ENCODE measurements at places on chromosomes 2 and 18.

DNA sequence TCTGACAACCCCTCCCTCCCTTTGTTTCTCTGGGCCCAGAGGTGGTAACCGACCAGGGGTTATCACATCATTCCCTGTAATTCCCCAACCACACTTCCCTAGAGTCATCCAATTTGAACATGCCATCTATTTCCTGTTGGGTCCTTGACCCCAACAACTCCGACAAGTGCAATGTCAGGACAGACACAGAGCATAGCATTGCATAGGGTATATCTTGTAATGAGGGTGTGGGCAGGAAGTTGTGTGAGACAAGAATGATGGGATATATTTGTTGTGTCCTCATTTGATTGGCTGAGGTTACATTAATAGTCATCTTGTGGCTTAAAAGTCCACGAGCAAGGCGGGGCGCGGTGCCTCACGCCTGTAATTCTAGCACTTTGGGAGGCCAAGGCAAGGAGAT, 33.4 kb upstream of the CNOT11 start:
- DNase-seq: no peak

DNA sequence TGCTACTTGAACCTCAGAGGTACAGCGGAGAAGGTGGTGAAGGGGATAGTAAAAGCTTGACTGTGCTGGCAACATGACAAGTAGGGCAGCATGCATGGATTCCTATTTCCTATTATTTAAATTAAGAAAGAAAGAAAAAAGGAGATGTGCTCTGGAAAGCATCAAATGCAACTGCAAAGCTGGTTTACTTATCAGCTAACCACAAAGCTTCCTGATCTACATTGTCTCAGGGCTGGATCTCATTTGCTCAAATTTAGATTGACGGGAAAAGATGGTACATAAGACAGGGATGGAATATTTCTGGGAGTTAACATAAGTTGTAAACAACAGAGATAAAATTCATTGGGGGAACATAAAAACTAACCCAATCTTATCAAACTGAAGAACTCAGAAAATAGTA, 178.0 kb downstream of the RIT2 start:
- no peak for DNase-seq

- DNase-seq: no peak
These were observed 45.9 kb upstream of the ASAP2 start for GRCh38 chr2:9160732-9161131.

DNA sequence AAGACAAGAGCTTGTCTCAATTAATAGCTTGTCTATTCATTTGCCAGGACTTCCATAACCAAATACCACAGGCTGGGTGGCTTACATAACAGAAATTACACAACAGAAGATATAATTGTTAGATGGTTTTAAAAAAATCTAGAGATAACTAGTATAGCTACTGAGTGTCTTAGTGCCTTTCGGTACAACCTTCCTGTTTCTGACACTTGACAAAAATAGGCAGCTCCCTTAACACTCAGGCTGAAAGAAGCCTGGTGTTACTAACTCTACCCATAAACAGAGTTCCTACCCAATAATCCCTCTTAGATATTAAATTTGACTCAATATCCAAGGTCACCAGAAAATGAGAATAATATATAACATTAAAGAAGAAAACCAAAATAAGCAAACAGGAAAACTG, 129.7 kb downstream of the BARD1 start:
- DNase-seq: peak; percentile 3

DNA sequence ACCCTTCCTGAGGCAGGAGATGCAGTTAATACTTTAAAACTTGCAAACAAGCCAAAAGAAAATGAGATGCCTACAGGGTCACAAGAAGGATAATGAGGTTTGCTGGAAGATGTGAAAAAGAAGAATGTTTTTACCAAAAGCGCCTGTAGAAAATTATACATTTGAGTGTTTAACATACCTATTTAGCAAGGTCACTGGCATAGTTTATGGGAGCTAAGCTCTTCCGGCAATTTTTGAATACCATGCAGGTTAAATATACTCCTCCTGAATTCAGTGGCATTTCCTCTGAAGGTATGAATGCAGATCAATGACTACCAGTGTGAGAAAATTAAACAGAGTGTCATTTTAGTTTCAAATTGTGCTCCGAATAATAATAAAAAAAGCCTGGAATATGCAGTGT, 21.2 kb upstream of the MAP3K20 start:
- no peak for DNase-seq

Measured in natural killer cell (primary cell).